ENCODE measurements at places on chromosomes 2 and 18. TPM values are rescaled to one million over a fixed set of nuclear protein-coding genes. Genes with fewer than 3 reads are reported as not detected.

NAB1 gene
- total RNA-seq: 20.3 TPM

LYPD6B gene
- total RNA-seq: not detected

ADNP2 gene
- total RNA-seq: 12.1 TPM

VWC2L gene
- total RNA-seq: not detected

CCDC68 gene
- 0.65 TPM for total RNA-seq

ABHD1 gene
- not detected for total RNA-seq

CD207 gene
- under 0.01 TPM for total RNA-seq

EHBP1 gene
- total RNA-seq: 17.9 TPM

NPHP1 gene
- total RNA-seq: 1.5 TPM

CHN1 gene
- 8.1 TPM for total RNA-seq

TMEM198 gene
- not detected for total RNA-seq

SH3RF3 gene
- total RNA-seq: 4.8 TPM

CYB5A gene
- total RNA-seq: 18.5 TPM

ZAP70 gene
- total RNA-seq: under 0.01 TPM

FZD7 gene
- under 0.01 TPM for total RNA-seq

SERPINB10 gene
- not detected for total RNA-seq

LTBP1 gene
- total RNA-seq: 21.6 TPM

STEAP3 gene
- 7.2 TPM for total RNA-seq

STAT4 gene
- total RNA-seq: 0.40 TPM

All from lung microvascular endothelial cell (primary cell).